Stimulated activated CD8-positive, alpha-beta memory T cell treated with anti-CD3 and anti-CD28 coated beads, Interleukin-4, amount 100 ng/mL, for 4 hours (primary cell): ENCODE measurements at places on chromosomes 16 and 17.

- no peak for DNase-seq
These were observed 5.1 kb downstream of the LDHD start for GRCh38 chr16:75111514-75111940.

DNA sequence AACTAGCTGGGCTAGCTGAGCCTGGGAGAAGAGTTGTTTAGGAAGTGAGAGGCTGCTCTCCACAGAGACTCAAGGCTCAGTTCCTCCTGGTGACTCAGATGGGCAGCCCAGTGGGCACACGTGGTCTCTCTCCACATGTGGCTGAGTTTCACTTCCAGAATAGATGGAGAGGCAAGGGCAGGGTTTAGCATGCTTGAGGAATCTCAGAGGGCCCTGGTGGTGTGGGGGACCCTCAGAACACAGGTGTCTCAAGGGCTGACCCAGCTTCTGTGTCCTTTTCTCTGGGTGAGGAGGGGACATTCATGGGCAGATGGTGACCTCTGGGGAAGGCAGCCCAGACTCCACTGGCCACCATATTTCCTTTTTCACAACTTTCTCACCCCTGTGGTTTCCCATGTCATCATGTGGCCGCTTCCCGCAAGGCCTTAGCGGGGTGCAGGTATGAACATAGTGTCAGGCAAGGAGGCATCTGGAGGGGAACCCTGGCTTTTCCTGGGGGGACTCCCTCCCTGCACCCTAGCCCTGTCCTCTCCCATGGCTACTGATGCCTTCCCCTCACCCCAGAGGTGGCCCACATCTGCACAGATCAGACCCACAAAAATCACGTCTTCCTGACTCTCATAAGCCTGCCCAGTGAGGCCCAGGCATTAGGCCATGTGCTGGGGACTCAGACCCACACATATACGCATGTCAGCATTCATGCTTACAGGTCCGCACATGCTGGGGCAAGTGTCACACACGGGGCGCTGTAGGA lies 3.3 kb downstream of the GRN start:
- DNase-seq: no peak

GRCh38 chr17:82304826-82305726 lies 12.3 kb downstream of the CD7 start:
- no peak for DNase-seq

- no peak for DNase-seq
These were observed 17.2 kb upstream of the RCVRN start for GRCh38 chr17:9922012-9922848.

GRCh38 chr16:61797296-61797795 lies 238.9 kb downstream of the CDH8 start:
- no peak for DNase-seq

GRCh38 chr17:30369995-30370394 lies 8.7 kb upstream of the CPD start:
- no peak for DNase-seq

DNA sequence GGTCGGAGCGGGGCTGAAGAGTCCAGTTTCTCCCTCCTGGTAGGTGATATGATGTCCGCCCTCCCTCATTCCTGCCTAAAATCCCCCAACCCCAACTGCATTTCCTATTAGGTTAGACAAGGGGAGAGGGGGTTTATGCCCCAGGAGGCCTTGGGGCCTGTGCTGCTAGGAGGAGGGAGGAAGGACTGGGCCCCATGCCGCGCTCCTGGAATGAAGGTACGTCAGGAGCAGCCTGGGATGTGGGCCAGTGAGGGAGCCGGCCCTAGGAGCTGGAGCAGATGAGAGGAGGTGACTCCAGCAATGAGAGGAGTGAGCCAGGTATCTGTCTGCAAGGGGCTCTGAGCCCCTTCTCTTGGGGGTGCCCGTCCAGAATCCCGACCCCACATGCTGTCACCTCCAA lies 46.9 kb upstream of the CDC42EP4 start:
- DNase-seq: no peak

GRCh38 chr16:80518436-80518835 lies 22.4 kb upstream of the DYNLRB2 start:
- no peak for DNase-seq
